CD4-positive, alpha-beta T cell treated with Interleukin-6 at 100 ng/mL for 8 hours (primary cell): ENCODE measurements at places on chromosomes 12 and 14.
A peak's percentile ranks its signal among the peaks of the same experiment; 100 is the strongest.

DNA sequence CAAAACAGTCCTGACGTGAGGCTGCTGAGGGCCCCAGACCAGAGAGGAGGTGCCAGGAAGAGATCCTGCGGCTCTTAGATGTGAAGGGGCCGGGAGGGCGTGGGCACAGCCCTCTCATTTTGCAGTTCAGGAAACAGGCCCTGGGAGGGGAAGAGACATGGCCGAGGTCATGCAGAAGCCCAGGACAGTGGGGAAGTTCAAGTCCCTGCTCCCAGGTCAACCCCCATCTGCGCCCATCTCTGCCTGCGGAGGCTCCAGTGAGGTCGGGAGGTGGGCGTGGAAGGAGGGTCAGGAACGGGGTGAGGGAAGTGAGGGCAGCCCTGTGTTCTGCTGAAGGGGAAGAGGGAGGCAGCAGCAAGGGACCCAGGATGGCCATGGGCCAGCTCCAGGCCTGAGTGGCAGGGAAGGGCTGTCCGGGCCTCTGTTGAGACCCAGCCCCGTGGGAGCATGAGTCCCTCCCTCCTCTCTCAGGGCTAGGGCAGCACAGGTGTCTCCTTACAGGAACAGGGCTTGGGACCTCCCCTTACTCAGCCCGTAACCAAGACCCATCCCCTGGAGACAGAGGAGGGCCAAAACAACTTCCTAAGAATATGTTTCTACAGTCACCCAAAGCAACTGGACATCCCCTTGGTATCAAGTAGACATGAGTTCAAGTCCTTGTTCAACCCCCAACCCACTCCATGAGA, 90.8 kb downstream of the LGMN start:
- DNase-seq: no peak

- no peak for DNase-seq
Measured at GRCh38 chr12:34405286-34406227, 383.3 kb downstream of the ALG10 start.

- peak; percentile 17 for DNase-seq
Measured at GRCh38 chr12:108575199-108575912, 13.0 kb downstream of the ISCU start.

- no peak for DNase-seq
Measured at GRCh38 chr14:37133284-37133913, 39.0 kb downstream of the SLC25A21 start.

DNA sequence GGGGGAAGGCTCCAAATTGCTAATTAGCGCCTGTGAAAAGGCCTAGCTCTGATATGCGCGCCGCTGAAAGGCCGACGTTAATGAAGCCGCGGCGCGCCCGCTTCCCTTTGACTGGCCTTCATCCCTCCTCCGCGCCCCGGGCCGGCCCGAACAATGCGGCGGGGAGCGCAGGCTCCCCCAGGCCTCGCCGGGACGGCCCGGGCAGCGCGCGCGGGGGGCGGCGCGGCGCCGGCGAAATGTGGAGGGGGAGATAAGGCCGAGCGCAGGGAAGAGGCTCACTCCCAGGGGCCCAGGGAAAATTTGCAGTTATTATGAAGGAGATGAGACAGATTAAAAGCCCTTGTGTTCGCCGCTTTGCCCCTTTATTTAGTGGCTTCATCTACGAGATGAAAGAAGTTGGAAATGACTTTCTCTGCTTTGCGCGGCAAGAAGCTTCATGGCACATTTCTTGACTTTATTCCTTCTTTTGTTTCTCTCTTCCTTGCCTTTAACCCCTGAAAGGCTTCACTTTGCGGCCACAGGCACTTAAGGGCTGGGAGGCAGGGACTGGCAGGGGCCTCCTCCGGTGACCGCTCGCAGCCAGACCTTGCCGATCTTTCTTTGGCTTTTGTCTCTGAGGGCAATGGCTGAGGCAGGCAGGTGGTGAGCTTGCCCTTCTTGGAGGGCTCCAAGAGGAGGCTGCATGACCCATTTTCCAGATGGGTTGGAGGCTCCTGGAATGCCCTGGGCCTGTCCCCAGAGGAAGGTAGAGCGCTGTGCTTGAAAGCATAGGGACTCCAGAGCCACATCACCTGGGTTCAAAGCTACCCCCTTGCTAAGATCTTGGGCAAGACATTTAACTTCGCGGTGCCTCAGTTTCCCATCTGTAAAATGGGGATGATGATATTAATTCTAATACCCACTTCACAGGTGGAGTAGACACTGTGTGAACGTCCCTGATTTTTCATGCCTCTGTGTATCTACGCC, 12.7 kb upstream of the GPATCH2L start:
- DNase-seq: no peak

GRCh38 chr12:93300611-93301021, 77.1 kb upstream of the NUDT4 start:
- DNase-seq: no peak

GRCh38 chr12:109596418-109597244, 23.0 kb downstream of the MVK start:
- no peak for DNase-seq

GRCh38 chr14:30270200-30271161, 288.5 kb upstream of the G2E3 start:
- DNase-seq: peak; percentile 6

GRCh38 chr14:55705651-55706364, 125.8 kb downstream of the KTN1 start:
- no peak for DNase-seq

DNA sequence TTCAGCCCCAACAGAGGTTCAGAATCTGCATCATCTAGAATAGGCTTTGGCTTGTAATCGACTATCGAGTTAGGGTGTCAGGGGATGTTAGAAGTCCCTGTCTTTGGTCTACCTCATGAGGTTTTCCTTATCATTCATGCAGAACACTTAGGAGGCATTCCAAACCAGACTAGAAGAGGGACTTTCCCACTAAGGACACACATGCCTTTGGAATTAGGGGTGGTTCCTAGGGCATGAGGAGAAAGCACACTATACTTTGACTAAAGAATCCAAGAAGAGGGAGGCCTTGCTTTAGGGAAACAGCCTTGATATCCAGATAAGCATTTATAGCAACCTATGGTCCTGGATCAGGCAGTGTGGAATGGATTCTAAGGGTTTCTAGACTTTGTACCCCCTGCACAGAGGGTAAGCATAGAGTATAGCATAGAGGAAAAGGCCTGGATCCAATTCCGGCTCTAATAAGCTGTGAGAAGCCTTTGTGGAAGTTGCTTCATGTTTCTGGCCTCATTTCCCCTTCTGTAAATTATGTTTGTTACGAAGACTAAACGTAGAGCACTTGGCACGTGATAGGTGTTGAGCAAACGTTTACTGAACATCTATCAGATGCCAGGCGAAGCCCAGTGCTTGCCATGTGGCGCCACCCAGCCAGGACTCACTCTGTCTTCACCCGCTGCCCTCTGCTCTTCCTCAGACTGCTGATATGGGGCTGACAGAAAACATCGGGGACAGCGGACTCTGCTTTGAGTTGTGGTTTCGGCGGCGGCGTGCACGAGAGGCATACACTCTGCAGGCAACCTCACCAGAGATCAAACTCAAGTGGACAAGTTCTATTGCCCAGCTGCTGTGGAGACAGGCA, 13.2 kb downstream of the ZNF219 start:
- no peak for DNase-seq

DNA sequence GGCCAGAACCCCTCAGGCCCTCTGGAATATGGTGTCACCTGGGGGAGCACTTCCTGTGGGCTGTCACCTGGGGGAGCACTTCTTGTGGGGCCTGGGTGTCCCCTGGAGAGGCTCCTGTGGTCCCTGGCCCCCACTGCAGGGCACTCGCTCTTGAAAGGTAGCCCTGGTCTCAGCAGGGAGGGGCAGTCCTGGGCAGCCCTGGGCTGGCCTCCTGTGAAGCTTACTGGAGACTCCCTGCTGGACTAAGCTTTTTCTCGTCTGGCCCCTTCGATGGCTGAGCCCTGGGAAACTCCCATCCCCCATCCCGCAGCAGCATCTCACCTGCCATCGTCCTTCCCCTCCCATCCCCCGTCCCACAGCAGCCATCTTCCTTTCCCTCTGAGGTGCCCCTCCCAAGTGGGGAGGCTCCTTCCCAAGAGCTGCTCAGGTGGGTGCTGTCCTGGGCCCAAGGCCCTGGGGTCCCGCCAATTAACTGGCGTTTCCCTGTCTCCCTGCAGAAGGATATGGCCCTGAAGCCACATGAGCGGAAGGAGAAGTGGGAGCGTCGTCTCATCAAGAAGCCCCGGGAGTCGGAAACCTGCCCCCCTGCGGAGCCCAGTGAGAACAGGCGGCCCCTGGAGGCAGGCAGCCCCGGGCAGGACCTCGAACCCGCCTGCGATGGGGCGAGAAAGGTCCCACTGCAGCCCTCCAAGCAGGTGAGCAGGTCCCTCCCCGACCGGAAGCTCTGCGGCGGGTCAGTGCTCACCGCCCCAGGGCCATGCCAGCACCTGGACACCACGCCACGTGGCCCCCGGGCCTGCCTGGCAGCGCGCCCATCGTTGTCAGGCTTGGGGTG, 17.9 kb downstream of the FBRSL1 start:
- no peak for DNase-seq

- DNase-seq: no peak
Measured at GRCh38 chr12:13562915-13563742, 366.6 kb downstream of the EMP1 start.

GRCh38 chr12:82838131-82838551, 151.4 kb downstream of the TMTC2 start:
- no peak for DNase-seq

DNA sequence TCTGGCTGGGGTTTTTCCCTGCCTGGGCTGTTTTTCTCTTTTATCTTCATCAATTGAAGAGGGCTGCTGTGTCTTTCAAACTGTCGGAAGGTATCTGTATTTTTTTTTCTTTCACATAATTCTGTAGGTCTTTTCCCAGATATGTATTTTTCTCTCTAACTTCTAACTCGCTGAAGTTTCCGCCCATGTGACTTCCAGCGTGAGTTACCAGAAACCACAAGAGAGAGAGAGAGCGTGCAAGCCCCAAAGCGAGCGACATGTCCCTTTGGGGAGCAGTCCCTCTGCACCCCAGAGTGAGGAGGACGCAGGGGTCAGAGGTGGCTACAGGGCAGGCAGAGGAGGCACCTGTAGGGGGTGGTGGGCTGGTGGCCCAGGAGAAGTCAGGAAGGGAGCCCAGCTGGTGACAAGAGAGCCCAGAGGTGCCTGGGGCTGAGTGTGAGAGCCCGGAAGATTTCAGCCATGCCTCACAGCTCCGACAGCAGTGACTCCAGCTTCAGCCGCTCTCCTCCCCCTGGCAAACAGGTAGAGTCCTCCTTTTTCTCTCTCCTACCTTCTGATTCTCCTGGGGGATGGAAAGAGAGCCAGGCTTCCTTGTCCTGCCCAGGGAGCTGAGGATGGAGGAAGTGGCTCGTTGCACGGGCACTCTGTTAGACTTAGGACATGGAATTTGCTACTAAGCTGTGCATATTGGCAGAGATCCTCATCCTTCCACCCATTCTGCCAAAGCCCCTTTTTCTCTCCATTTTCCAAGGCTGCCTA, at the start of gene BATF:
Gene BATF, plus strand, starts transcription at position 246 of the 759 bp plus-strand sequence. Its CDS starts 214 bp downstream, at position 460.
- DNase-seq: peak; percentile 84

- DNase-seq: no peak
Measured at GRCh38 chr14:76564471-76565422, 188.8 kb downstream of the ESRRB start.

GRCh38 chr12:61911113-61911512, 349.1 kb upstream of the USP15 start:
- no peak for DNase-seq

- DNase-seq: no peak
Measured at GRCh38 chr14:26187996-26188620, 409.7 kb downstream of the NOVA1 start.

GRCh38 chr12:47801170-47801903, 18.4 kb downstream of the HDAC7 start:
- DNase-seq: no peak

DNA sequence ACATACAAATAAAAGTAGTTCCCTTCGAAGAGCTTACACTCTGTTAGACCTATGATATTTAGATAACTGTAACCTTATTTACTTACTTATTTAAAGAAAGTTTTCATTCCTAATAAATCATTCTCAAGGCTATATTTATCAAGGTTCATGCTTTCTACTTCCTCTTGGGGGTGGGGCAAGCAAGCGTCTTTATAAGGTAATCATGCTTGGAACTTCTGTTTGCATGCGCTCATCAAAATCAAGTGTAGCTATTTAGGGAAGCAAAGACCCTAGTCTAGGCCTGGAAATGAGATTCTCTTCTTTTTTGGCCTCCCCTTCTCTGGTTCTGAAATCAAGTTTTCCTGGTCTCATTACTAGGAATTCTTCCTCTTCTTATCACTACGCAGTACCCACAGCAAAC, 766 bp downstream of the RERG start:
- DNase-seq: no peak

DNA sequence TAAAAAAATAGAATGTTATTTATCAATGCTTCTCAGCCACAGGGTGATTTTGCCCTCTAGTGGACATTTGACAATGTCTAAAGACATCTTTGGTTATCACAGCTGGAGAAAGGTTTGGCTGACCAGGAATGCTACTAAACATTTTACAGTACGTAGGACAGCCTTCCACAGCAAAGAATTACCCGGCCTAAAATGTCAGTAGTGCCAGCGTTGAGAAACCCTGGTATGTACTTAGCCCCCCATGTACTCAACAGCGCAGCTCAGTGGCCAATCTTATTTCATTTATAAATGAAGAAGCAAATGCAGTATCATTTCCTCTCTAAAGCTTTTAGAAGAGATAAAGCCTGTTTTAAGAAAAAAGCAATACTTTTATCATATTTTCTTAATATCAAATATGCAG, 5.8 kb downstream of the MARK3 start:
- peak; percentile 39 for DNase-seq

DNA sequence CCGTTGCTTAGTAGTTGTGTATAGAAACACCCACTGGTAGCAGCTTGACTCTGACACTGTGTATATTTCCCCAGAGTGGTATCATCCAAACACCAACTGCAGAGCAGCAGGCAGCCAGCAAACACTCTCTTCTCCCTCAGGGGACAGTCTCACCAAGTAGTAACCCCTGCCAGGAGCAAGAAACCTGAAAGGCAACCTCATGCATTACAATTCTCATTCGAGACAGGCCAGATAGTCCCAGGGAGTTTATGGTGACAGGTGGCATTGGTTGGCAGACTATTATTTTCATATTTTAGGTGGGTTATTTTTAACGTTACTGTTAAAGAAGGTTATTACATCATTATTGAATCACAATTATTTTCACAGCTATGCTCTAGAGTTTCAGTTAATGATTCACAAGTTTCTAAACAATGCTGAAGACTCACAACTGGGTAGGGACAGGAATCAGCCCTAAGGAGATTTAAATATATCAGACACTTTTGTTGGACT, 222.8 kb downstream of the EGLN3 start:
- DNase-seq: no peak

GRCh38 chr12:109815757-109816617, 17.2 kb downstream of the TRPV4 start:
- no peak for DNase-seq

GRCh38 chr12:110750784-110751461, 8.2 kb upstream of the PPP1CC start:
- DNase-seq: no peak
